RWPE2 (cell line): ENCODE measurements at places on chromosomes 2 and 18.

- H3K4me3 ChIP-seq, result no peak overlapping the region
- H3K27me3 ChIP-seq, result no peaks in the 10 kb centered on the region
- no peaks in the 10 kb centered on the region for H3K4me1 ChIP-seq
- DNase-seq, result no peak
- no peaks in the 10 kb centered on the region; the same call in 1 of the 2 replicates for H3K36me3 ChIP-seq
These were observed 48.3 kb upstream of the BMPR2 start for GRCh38 chr2:202327858-202328257.

DNA sequence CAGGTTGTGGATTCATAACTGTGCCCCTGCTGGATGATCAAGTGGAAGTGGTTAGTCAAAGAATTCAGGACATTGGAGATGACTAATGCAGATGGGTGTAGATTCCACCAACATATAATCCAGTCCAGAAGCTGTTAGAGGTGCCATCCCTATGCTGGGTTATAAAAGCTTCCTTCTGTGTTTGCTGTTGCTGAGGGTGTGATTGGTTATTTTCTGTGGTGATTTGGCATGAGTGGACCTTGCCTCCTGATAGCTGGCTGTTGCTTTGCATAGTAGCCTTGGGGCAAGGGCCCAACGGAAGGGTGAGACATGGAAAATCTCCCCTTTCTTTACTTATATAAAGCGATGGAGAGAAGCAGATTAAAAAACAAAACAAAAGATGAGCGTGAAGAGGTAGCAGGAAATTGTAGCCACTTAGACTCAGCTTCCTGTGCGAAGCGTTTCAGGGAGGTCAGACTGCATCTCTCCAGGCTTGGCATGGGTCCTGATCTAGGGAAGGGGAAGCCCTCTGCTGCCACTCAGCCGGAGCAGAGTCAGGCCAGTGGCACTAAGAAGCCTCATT lies 190.4 kb downstream of the FMNL2 start:
- H3K4me1 ChIP-seq, result peaks cover 36% of the 10 kb centered on the region
- H3K27ac ChIP-seq, result peak overlapping the region; percentile 87
- no peaks in the 10 kb centered on the region for H3K27me3 ChIP-seq
- DNase-seq, result no peak

DNA sequence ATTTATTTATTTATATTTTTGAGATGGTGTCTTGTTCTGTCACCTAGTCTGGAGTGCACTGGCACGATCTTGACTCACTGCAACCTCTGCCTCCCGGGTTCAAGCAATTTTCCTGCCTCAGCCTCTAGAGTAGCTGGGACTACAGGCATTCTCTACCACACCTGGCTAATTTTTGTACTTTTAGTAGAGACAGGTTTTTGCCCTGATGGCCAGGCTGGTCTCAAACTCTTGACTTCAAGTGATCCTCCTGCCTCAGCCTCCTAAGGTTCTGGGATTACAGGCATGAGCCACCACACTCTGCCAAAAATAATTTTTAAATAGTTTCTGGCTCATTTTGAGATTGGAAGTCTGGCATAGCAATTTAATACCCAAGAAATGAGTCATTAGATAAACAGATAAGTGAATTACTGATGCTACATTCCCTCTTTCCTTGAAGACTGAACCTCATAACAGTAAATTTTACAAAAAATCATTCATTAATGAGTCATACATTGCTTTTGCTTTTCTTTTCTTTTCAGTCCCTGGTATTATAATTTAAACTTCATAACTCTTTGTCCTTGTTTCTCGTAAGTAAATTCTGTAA lies 881.6 kb upstream of the PIK3C3 start:
- no peak for DNase-seq
- peaks cover 20% of the 10 kb centered on the region for H3K4me1 ChIP-seq
- H3K36me3 ChIP-seq, result no peaks in the 10 kb centered on the region
- peak overlapping the region; percentile 82 for H3K27ac ChIP-seq
- H3K27me3 ChIP-seq, result no peaks in the 10 kb centered on the region
- H3K4me3 ChIP-seq, result no peak overlapping the region

- H3K27me3 ChIP-seq, result no peaks in the 10 kb centered on the region
- no peak overlapping the region for H3K27ac ChIP-seq
- peaks cover 6% of the 10 kb centered on the region; the same call in 1 of the 2 replicates for H3K36me3 ChIP-seq
These were observed 61.3 kb downstream of the CUL3 start for GRCh38 chr2:224523626-224524577.

- H3K4me1 ChIP-seq, result no peaks in the 10 kb centered on the region
- DNase-seq, result no peak
- peaks cover 26% of the 10 kb centered on the region for H3K27me3 ChIP-seq
- H3K4me3 ChIP-seq, result no peak overlapping the region
These were observed 12.2 kb upstream of the GMPPA start for GRCh38 chr2:219486380-219486959.

GRCh38 chr18:10495936-10496335 lies 29.9 kb upstream of the NAPG start:
- H3K4me1 ChIP-seq, result no peaks in the 10 kb centered on the region
- no peak overlapping the region for H3K27ac ChIP-seq
- no peak overlapping the region for H3K4me3 ChIP-seq
- H3K36me3 ChIP-seq, result no peaks in the 10 kb centered on the region; the same call in 1 of the 2 replicates
- no peak for DNase-seq
- peaks cover 3% of the 10 kb centered on the region for H3K27me3 ChIP-seq

GRCh38 chr2:39676342-39676741 lies 10.6 kb downstream of the TMEM178A start:
- no peak for DNase-seq
- no peak overlapping the region for H3K4me3 ChIP-seq
- no peaks in the 10 kb centered on the region for H3K4me1 ChIP-seq
- H3K27me3 ChIP-seq, result peaks cover 8% of the 10 kb centered on the region
- H3K27ac ChIP-seq, result no peak overlapping the region

DNA sequence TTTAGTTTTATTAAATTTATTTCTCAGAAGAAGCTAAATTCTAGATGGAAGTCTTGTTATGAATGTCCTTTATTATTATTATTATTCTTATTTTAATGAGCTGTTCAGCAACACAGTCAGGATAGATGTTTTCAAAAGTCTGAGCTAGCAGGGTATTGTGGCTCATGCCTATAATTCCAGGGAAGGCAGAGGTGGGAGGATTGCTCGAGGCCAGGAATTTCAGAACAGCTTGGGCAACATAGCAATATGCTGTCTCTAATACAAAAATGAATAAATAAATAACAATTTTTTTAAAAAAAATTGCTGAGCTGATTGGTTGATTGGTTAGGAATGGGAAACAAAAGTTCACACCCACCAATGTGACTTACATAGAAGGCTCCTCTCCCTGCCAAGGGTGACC lies 274.1 kb upstream of the CYRIA start:
- no peaks in the 10 kb centered on the region for H3K36me3 ChIP-seq
- H3K4me1 ChIP-seq, result no peaks in the 10 kb centered on the region
- no peak for DNase-seq
- H3K27ac ChIP-seq, result no peak overlapping the region
- no peak overlapping the region for H3K4me3 ChIP-seq

- H3K36me3 ChIP-seq, result no peaks in the 10 kb centered on the region
- no peaks in the 10 kb centered on the region for H3K27me3 ChIP-seq
- H3K4me1 ChIP-seq, result no peaks in the 10 kb centered on the region
- peak; percentile 67 for DNase-seq
- no peak within 1 kb of the TSS for H3K27ac ChIP-seq
These were observed at the start of gene VWC2L for GRCh38 chr2:214410918-214411554. Gene VWC2L (plus strand): TSS chr2:214411054. CDS start chr2:214414194, 3,140 bp downstream.

DNA sequence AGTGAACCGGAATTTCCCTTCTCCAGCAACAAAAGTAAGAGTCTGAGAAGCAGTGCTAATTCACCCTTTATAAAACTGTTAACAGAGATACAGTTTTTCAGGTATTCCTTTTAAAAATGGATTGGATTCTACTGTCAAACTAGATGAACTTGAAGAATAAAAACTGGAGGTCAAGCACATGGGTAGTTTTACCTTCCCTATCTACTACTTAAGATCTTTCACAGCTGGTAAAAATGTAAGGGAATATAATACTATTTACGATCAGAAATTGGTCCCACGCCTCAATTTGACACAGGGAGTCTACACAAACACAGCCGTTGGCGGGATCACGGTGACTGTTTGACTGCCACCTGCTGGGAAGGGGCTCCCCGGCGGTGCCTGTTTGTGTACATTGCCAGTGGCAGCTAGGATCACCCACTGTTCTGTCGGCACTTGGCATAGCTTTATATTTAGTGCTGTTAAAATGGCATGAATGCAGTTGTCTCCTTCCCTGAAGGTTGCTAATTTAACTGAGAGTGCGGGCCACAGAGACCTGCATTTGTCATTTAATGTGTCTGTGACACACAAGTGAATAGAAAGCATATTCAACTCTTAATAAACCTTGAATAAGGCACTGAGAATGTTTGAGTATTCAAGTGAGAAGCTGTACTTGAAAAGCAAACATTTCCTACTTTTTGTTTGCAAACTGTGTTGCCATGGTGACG lies 59.5 kb downstream of the ABCG8 start:
- H3K27ac ChIP-seq, result no peak overlapping the region
- H3K4me3 ChIP-seq, result no peak overlapping the region
- H3K36me3 ChIP-seq, result peaks cover 92% of the 10 kb centered on the region
- no peaks in the 10 kb centered on the region for H3K4me1 ChIP-seq
- H3K27me3 ChIP-seq, result no peaks in the 10 kb centered on the region

DNA sequence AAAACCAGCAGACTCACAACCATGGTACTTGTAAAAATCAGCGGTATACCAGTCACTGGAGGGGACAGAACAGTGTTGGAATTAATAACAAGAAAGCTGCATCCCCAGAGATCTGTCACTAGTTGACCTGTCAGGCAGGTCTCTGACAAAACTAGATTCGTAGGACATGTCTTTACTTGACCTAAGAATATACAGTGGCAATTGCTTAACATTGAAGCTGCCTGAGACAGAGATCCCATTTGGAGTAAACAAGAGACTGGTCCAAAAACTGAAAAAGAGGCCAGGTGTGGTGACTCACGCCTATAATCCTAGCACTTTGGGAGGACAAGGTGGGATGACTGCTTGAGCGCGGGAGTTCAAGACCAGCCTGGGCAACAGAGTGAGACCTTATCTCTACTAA lies 7.2 kb upstream of the SS18 start:
- no peaks in the 10 kb centered on the region for H3K27me3 ChIP-seq
- H3K27ac ChIP-seq, result no peak overlapping the region
- DNase-seq, result no peak
- no peaks in the 10 kb centered on the region for H3K4me1 ChIP-seq
- no peak overlapping the region for H3K4me3 ChIP-seq

GRCh38 chr2:126686841-126687485 lies 31.0 kb downstream of the GYPC start:
- H3K4me1 ChIP-seq, result no peaks in the 10 kb centered on the region
- H3K27me3 ChIP-seq, result no peaks in the 10 kb centered on the region
- no peak overlapping the region for H3K4me3 ChIP-seq
- H3K27ac ChIP-seq, result no peak overlapping the region
- H3K36me3 ChIP-seq, result no peaks in the 10 kb centered on the region
- DNase-seq, result no peak

DNA sequence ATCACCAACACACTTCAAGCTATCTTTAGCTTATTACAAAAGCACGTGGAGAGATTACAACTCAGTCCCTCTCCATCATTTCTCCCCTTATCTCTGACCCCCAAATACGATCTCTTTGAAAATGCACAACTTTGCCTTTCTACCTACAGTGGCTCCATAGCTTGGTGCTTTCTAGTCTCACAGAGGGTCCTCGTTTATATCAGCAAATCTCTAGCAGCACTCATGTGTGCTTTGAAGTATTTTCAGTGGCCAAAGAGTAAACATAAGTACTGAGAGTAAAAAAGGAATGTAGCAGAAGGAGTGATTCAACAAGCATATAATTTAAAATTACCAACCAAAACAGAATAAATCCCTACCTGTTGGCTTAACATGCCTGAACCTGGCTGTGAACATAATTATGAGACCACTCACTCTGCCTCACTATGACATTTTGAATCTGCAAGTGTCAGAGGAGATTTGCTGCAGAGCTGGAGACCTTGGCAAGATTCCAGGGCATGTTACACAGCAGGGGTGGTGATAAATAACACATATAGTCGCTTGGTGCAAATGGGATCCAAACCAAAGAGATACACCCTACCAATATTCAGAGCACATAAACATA lies 54.6 kb downstream of the LAMA3 start:
- no peaks in the 10 kb centered on the region for H3K36me3 ChIP-seq
- DNase-seq, result no peak
- H3K4me1 ChIP-seq, result peaks cover 2% of the 10 kb centered on the region
- H3K27ac ChIP-seq, result no peak overlapping the region
- H3K27me3 ChIP-seq, result no peaks in the 10 kb centered on the region

GRCh38 chr2:180190851-180191250 lies 183.8 kb upstream of the CWC22 start:
- DNase-seq, result no peak
- H3K4me3 ChIP-seq, result no peak overlapping the region

DNA sequence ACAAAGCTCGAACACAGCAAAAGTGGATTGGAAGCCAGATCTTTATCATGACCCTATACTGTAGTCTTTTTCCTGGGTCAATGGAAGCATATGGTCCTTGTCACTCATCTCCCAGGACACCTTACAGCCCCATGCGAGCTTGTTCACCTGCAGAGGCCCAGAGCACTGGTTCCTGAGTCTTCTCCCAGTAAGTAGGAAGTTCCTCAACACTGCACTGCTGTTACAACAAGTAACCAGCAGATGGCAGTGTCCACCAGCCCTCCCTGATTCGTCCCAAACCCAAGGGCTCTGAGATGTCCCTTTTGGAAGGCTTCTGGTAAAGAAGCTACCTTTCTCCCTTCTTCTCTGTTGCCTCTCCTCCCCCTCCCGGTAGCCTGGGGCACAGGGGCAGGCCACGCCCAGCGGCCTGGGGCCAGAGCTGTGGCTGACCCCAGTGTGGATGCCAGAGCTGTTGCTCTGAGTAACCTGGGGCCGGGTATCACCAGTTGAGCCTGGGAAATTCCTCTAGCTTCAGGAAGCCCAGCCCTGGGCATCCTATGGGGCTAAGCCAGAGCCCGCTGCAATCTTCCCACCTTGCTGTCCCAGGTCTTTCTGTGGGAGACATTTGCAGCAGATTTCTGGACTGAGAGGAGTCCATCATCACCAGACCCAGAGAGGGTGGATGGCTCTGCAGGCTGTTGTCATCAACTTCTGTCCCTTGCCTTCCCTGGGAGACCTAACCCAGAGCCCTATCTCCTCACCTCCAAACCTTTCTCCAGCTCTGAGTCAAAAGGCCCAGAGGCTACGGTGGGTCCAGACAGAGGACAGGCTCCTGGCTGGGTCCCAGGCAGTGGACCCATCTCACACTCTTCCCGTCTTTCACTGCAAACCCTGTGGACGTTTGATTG lies 5.3 kb upstream of the GDF7 start:
- H3K4me1 ChIP-seq, result no peaks in the 10 kb centered on the region
- no peak overlapping the region for H3K27ac ChIP-seq
- H3K36me3 ChIP-seq, result no peaks in the 10 kb centered on the region

- DNase-seq, result no peak
- H3K27me3 ChIP-seq, result no peaks in the 10 kb centered on the region
- H3K4me1 ChIP-seq, result no peaks in the 10 kb centered on the region
- no peaks in the 10 kb centered on the region for H3K36me3 ChIP-seq
- H3K4me3 ChIP-seq, result no peak overlapping the region
- no peak overlapping the region for H3K27ac ChIP-seq
These were observed 28.4 kb downstream of the TGIF1 start for GRCh38 chr18:3478262-3478978.

DNA sequence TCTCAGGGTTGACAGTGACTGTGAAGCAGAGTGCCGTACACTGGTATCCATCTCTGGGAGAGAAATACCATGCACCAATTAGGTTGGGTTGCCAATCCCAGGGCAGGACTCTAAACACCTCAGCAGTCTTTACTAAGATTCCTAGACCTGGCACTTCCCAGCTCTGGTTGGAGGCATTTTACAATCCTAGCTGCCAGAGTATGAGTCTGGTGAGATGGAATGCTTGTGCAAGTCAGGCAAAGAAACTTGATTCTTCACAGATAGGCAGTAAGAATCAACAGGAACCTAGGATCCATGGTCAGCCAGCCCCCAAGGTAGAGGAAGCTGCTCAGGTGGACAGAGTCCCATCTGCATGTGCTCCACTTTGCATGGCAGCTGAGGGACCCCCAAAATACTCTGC lies 6.0 kb upstream of the UGT1A5 start:
- DNase-seq, result no peak
- peak overlapping the region; percentile 17 for H3K27ac ChIP-seq
- H3K27me3 ChIP-seq, result no peaks in the 10 kb centered on the region
